ENCODE measurements at places on chromosomes 1 and 21.

GRCh38 chr1:18947570-18947969 lies 8.9 kb downstream of the IFFO2 start:
- no peak for DNase-seq

GRCh38 chr1:211830328-211831142 lies at the start of gene LPGAT1:
LPGAT1 (minus strand) TSS chr1:211830763; CDS start chr1:211829296, 1,467 bp downstream.
- DNase-seq, result peak; percentile 33

- DNase-seq, result no peak
Measured at GRCh38 chr1:79373481-79374125, 367.1 kb upstream of the ADGRL4 start.

DNA sequence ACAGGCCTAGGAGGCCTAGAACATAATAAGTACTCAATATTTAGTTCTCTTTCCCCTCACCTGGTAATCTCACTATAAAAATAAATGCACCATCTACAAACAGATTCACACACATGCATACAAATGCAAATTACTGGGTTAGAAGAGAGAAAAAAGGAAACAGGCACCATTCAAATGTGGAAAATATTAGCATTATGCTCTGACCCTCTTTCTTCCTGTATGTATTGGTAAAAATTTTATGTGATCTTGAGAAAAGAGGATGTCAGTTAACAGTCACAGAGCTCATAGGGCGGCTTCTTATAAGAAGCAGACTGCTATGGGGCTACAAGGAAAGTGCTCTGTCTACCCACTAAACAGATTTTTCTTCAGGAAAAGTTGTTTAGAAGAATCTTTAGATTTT lies 565.4 kb downstream of the LMO4 start:
- no peak for DNase-seq

DNA sequence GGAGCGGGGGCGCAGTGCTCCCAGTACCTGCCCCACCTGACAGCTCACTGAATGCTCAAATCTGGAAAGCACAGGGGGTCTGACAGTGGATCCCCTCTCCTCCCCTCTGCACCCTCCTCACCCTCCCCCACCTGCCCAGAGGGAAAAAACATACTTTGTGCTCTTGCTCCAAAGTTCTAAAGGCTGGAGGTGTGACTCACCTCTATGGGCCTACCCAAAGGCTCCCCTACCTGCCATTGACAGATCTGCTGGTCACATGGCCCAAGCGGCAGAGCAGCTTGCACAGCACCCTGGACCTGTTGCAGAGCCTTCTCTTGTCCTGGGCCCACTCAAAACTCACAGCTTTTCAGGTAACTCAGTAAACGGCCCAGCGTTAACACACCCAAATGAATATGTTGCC lies 55.7 kb downstream of the ADSS2 start:
- no peak for DNase-seq

- DNase-seq, result no peak
Measured at GRCh38 chr1:106980121-106980520, 76.4 kb upstream of the PRMT6 start.

DNA sequence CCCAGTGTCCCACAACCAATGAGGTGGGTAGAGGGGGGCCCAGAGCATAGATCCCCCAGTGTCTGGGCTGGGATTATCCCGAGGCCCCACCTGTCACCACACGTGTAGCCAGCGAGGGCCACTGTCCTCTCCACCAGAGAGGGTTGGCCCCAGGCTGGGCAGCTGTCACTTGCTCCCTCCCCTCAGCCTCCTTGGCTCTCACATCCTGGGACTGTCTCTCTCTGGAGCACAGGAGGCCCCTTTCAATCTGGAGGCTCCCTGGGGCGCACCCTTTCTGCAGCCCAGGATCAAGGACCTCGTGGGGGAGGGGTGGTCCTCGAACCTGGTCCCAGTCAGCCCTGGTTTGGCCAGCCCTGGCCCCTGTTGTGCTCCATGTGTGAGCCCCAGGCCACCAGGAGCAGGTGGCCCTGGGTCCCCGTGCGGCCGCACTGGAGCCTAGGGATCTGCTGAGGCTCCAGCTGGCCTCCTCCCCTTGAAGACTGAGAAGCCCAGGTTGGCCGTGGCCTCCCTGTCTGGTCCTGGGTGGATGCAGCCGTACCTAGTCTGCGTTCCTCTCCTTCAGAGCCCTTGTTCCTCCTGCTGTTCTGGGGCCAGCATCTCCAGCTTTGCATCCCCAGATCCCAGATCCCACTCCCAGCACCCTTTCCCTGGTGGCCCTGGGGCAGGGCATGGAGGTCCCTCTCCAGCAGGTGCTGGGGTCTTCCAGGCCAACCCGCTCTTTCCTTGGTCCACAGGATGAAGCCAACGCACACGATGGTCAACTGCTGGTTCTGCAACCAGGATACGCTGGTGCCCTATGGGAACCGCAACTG lies 6.7 kb downstream of the TMEM201 start:
- no peak for DNase-seq

- no peak for DNase-seq
Measured at GRCh38 chr1:64167176-64167575, 36.2 kb upstream of the UBE2U start.

GRCh38 chr1:53943490-53944043 lies 1.9 kb downstream of the IFT25 start:
- DNase-seq, result no peak

GRCh38 chr1:233364695-233365539 lies 37.4 kb downstream of the MAP3K21 start:
- DNase-seq, result peak; percentile 5

DNA sequence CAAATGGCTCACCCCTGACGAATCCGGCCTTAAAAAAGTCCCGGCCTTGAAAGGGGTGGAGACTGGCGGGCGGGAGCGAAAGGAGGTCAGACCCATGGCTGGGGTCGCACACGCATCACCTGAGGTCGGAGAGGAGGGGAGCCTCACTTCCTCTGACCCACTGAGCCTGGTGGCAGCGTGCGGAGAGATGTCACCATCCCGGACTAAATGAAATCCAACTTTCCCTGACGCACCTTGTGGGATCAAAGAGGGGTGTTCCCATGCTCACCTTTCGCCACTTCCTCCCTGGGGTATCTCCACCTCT lies 709 bp upstream of the SLC41A1 start:
- no peak for DNase-seq

GRCh38 chr1:75720820-75721219 lies 3.7 kb upstream of the ACADM start:
- no peak for DNase-seq

Measured in HFFc6 (cell line).